Subcutaneous adipose tissue (tissue), 4 donors: ENCODE measurements at places on chromosomes 1 and 21. TPM values are rescaled to one million over a fixed set of nuclear protein-coding genes. Genes with fewer than 3 reads are reported as not detected.

The PLA2G2F gene
- total RNA-seq, result not detected

The ADORA1 gene
- total RNA-seq, result 1.4 TPM

The PRKAA2 gene
- 3.0 TPM for total RNA-seq

The ELF3 gene
- total RNA-seq, result 0.44 TPM

The LCK gene
- 0.65 TPM for total RNA-seq
